Fibroblast of skin of right biceps (primary cell): ENCODE measurements at places on chromosomes 5 and 9.

- peak; percentile 79 for DNase-seq
These were observed 374.8 kb downstream of the KIAA0825 start for GRCh38 chr5:94243612-94244011.

GRCh38 chr9:31733166-31733565, 651.3 kb upstream of the ACO1 start:
- no peak for DNase-seq

GRCh38 chr9:86531273-86531970, 177.2 kb upstream of the TUT7 start:
- peak; percentile 91 for DNase-seq

- DNase-seq: no peak
These were observed 116.9 kb downstream of the DENND1A start for GRCh38 chr9:123812984-123813383.

DNA sequence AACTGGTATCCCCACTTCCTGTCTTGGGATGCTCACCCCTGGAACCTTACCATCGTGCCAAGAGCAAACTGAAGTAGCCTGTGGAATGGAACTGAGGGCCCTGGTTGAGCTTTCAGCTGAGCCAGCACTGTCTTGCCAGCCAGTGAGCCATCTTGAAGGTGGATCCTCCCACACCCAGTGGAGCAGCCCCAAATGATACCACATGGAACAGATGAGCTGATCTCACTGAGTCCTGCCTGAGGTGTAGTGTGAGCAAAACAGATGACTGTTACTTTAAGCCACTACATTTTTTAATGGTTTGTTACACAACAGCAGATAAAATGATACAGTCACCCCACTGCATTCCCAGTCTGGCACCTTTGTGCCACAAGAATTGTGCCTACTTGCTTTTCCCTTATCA, 2.2 kb upstream of the PCYOX1L start:
- no peak for DNase-seq

GRCh38 chr9:93680443-93681268, 104.3 kb downstream of the PHF2 start:
- no peak for DNase-seq

GRCh38 chr5:10300246-10300645, 7.5 kb downstream of the CMBL start:
- DNase-seq: no peak

- peak; percentile 90 for DNase-seq
These were observed 131.1 kb downstream of the ACTL7B start for GRCh38 chr9:108724652-108725051.

GRCh38 chr9:127975376-127976315, 5.1 kb downstream of the EEIG1 start:
- no peak for DNase-seq

GRCh38 chr5:32852535-32852934, 141.4 kb downstream of the NPR3 start:
- DNase-seq: peak; percentile 90

- DNase-seq: peak; percentile 23
These were observed 395 bp downstream of the TLN1 start for GRCh38 chr9:35731415-35732184.

DNA sequence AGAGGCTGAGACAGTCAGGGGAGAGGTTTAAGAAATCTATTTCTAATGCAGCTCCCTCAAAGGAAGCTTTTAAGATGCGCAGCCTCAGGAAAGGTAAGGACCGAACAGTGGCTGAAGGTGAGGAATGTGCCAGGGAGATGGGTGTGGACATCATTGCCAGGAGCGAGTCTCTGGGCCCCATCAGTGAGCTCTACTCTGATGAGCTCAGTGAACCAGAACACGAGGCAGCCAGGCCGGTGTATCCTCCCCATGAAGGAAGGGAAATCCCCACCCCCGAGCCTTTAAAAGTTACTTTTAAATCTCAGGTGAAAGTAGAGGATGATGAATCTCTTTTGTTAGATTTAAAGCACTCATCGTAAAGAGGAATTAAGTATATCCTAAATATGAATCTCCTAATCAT, 8.2 kb downstream of the CAVIN4 start:
- no peak for DNase-seq

- no peak for DNase-seq
These were observed 64.8 kb upstream of the SPTLC1 start for GRCh38 chr9:92180002-92180400.

DNA sequence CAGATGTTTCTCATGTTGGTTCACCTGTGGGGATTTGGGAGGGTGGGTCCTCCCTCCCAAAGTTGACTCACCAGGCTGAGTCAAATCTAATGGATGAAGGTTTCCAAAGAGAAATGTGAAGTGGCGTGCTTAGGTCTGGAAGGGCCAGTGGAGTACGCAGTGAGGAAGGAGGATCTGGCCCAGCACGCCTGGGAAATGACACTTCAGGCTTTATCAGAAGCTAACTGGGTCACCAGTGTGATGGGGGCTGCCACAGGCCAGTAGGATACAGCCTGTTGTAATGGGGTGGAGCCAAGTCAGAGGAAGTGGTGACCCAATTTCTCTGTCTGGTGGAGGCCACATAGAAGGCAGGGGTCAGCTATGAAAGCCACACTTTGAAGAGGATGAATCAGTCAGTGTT, 18.0 kb downstream of the POLR1E start:
- DNase-seq: no peak

GRCh38 chr5:61706751-61707150, 374.7 kb downstream of the ZSWIM6 start:
- no peak for DNase-seq

GRCh38 chr5:171412186-171412585, 7.3 kb upstream of the FGF18 start:
- DNase-seq: no peak

DNA sequence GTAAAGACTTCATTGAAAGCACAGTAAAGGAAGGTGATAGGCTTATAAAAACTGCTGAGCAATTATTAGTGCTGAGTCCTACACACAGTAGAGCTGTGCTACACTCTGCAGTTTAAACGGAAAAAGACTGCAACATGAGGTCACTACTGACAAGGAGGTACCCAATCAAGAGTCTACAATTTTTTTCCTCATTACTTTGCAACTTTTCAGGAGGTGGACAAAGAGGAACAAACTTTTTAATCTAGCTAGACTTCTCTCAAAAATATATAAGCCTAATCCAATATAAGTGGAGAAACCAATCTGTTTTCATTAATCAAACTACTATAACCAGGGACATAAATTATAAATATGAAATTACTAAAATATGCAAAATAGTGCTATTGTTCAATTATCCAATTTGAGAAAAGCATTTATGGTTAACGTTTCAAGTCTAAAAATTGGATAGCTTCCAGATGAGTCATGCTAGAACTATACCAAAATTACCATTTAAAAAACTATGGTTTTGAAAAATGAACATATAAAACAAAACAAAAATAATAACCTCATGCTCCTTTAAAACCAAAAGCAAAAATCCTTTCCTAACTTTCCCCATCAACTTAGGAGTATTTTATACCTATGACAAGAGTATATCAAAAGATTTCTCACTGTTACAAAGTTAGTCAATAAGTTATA, 37.7 kb downstream of the FAM13B start:
- peak; percentile 50 for DNase-seq

- peak; percentile 67 for DNase-seq
These were observed 72.0 kb downstream of the SEMA6A start for GRCh38 chr5:116502616-116503015.

DNA sequence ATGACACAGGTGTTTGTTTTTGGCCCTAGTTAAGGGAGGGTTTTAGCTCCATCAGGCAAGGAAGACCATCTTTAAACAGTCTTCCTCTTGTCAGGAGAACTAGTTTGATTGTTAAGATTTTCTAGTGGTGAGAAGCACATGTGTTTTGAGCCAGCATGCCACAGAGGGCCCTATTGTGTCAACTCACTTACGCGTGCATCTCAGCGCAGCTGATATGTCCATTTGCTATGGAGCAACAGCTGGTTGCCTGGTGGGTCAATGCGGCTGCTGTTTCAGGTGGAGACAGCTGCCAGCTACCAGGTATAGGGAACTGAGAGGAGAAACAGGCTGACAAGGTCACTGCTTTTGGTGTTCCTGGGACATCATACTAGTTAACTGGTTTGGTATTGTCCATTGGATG, 100.5 kb upstream of the PRRC1 start:
- no peak for DNase-seq

DNA sequence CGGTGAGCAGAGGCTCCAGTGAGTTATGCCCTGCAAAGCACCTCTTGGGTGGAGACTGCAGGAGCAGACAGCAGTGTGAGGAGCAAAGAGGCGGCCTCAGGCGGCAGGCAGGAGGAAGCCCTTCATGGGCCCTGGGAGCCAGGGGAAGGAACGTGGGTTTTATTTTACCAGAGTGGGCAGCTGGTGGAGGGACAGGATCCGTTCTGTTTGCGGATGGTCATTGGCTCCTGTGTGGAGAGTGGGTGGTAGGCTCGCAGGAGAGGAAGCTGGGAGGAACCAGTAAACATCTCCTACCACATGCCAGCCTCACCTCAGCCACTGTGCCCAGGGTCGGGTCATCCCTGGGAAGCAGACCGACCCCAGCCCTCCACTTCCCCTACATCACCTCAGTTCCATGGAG, 24.4 kb downstream of the HNRNPH1 start:
- DNase-seq: no peak

GRCh38 chr5:104513121-104513602, 950.6 kb upstream of the NUDT12 start:
- DNase-seq: peak; percentile 55

- no peak for DNase-seq
These were observed 7.1 kb upstream of the IL17B start for GRCh38 chr5:149386166-149386565.

GRCh38 chr5:75040973-75041372, 11.4 kb downstream of the GCNT4 start:
- peak; percentile 79 for DNase-seq

DNA sequence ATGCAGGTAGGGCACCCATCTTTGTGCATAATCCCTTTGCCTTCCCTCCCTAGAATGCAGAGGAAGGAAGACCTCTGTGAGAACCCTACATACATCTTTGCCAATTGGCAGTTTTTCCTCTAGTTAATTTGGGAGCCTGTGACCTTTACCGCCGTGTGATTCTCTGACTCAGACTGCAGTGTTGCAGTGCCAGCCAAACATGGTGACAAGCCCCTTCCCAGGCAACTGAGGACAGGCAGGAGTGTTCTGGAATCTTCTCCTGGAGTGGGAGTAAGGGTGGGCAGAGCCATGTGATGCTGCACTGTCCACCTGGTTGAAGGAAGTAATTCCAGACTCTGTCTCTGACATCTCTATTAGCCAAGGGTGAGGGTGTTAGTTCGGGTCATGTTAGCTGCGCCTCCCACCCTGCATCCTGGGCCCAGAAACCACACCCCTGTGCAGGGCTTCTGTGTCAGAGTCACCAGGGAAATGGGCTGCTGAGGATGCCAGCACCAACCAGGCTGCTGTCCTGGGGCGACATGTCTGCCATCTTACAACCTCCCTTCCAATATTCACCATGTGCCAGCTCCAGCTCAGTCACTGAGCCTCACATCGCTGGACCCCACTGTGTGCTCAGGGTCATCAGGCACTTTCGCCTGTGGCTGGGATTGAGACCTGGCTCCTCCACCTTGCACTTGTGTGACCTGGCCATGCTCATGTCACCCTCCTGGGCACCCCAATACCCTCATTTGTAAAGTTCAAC, 21.8 kb downstream of the KCNIP1 start:
- no peak for DNase-seq

- no peak for DNase-seq
These were observed 428 bp downstream of the C5orf52 start for GRCh38 chr5:157671592-157672330.

DNA sequence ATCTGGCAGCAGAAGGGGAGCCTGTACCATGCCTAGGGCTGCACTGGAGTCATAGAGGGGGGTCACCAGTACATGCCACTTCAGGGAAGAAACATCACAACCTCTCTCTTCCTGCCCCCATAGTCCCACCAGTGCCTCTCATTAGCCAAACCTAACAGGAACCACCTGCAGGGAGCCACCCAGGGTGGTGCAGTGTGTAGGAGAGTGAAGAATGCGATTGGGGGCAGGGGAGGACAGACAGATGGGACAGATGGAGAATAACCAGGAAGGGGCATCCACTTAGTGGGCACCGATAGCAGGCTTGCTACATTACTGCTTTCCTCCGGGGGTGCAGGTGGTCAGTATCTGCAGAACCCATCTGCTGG, 19.2 kb downstream of the DAPK1 start:
- DNase-seq: no peak

GRCh38 chr5:87268126-87268969, 665 bp downstream of the RASA1 start:
- DNase-seq: peak; percentile 67

GRCh38 chr5:15374886-15375285, 125.1 kb upstream of the FBXL7 start:
- DNase-seq: no peak

GRCh38 chr5:169153405-169153804, 147.5 kb downstream of the SLIT3 start:
- DNase-seq: no peak

- DNase-seq: no peak
These were observed 238.1 kb downstream of the GAS1 start for GRCh38 chr9:86708918-86709835.
